ENCODE measurements at places on chromosomes 4 and X. TPM values are rescaled to one million over a fixed set of nuclear protein-coding genes. Genes with fewer than 3 reads are reported as not detected.

NPNT gene
- total RNA-seq: 86.1 TPM

TNMD gene
- total RNA-seq: not detected

BMP3 gene
- total RNA-seq: 8.2 TPM

RASGEF1B gene
- total RNA-seq: 10.5 TPM

DNA sequence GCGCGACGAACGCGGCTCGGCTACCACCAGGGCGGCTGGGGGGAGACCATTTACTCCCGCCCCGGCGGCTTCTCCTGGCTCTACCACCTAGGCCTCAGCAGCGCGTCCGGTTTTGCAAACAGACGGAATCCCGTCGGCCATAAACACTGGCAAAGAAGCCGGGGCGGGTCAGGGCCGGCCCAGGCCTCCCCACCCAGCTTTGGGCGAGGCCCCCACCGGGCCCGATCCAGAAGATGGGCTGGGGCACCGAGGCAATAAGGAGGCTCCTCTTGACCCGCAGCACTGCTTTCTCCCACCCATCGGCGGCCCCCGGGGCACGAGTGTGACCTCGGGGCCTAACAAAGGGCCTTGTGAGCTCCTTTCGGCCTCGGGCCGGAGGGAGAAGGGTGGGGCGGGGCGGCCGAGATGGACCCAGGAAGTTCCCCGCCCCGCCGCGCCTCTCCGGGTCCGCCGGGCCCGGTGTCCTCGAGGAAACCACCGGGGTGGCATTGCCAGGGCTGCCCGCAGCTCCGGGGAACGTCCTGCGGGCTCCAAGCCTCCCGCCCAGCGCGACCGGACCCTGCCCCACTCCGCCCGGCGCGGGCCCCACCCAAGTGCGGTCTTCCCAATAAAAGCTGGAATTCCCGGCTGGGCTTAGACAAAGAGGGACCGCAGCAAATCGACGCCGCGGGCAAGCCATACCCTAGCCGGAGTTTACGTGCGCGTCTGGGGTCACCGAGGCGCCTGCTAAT is 5.9 kb downstream of the BCOR start:
- H3K27ac ChIP-seq: no peak overlapping the region
- no peaks in the 10 kb centered on the region for H3K36me3 ChIP-seq
- no peak overlapping the region for H3K4me3 ChIP-seq
- peaks cover 5% of the 10 kb centered on the region for H3K4me1 ChIP-seq
- no peaks in the 10 kb centered on the region for H3K27me3 ChIP-seq
- ATAC-seq: no peak

HDAC8 gene
- 34.2 TPM for total RNA-seq

NEIL3 gene
- not detected for total RNA-seq

- no peaks in the 10 kb centered on the region for H3K4me1 ChIP-seq
- no peaks in the 10 kb centered on the region for H3K36me3 ChIP-seq
- ATAC-seq: no peak
- no peaks in the 10 kb centered on the region for H3K27me3 ChIP-seq
- H3K27ac ChIP-seq: peak overlapping the region; percentile 11
Observed at GRCh38 chr4:38078590-38079421, 118.6 kb downstream of the PTTG2 start.

OPHN1 gene
- 6.9 TPM for total RNA-seq

ZNF732 gene
- not detected for total RNA-seq

- no peak overlapping the region for H3K4me3 ChIP-seq
- peak overlapping the region; percentile 45 for H3K27ac ChIP-seq
- no peaks in the 10 kb centered on the region for H3K36me3 ChIP-seq
- H3K4me1 ChIP-seq: peaks cover 20% of the 10 kb centered on the region
- H3K27me3 ChIP-seq: no peaks in the 10 kb centered on the region
Observed at GRCh38 chr4:24741910-24742309, 53.5 kb upstream of the SOD3 start.

DNA sequence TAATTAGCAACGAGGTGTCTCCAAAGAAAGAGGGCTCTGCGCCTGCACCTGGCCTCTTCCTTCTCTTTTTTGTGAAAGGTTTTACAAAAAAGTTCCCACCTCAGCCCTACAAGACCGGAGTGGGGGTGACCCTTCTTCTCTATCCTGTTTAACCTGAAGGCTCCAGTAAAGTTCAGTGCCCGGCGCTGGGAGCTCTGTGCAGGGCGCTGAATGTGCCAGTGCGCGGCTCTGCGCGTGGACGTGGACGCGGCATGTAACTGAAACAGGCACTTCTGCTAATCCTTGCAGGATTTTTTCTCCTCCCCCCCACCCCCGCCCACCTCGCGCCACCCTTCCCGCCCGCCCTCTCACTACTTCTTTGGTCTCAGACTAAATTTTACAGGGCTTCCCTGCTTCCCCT is 2.4 kb downstream of the GPR50 start:
- ATAC-seq: no peak
- no peak overlapping the region for H3K4me3 ChIP-seq
- H3K27ac ChIP-seq: no peak overlapping the region

DNA sequence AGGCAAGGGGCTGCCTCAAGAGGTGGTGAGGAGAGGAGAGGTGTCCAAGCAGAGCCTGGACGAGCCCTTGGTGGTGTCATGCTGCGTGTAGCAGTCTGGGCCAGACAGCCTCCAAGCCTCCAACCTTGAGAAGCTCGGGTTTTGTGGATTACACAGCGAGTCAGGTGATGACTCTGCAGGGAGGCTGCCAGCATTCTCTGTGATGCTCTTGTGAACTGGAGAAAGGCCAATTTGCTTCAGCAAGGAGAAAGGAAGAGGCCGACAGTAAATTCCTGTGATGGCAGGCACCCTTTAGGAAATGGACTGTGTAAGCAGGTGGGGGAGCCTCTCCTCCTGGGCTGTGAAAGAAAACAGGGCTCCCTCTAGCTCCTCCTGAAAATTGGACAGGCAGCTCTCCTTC is 36.0 kb upstream of the CD99L2 start:
- H3K27ac ChIP-seq: no peak overlapping the region
- no peaks in the 10 kb centered on the region for H3K27me3 ChIP-seq
- H3K4me1 ChIP-seq: no peaks in the 10 kb centered on the region
- peak; percentile 34 for ATAC-seq
- no peaks in the 10 kb centered on the region for H3K36me3 ChIP-seq

GPR143 gene
- not detected for total RNA-seq

GRCh38 chr4:78671903-78672815 is 104.0 kb upstream of the BMP2K start:
- H3K27ac ChIP-seq: peak overlapping the region; percentile 5
- no peaks in the 10 kb centered on the region for H3K27me3 ChIP-seq
- no peaks in the 10 kb centered on the region for H3K36me3 ChIP-seq
- ATAC-seq: peak; percentile 31
- no peak overlapping the region for H3K4me3 ChIP-seq

Data from gastroesophageal sphincter (tissue), 4 donors.